Posterior vena cava (tissue), 2 donors: ENCODE measurements at places on chromosomes 7 and 10.

- no peak for DNase-seq
Measured at GRCh38 chr7:4792537-4793126, 17.2 kb downstream of the AP5Z1 start.

- DNase-seq = no peak
Measured at GRCh38 chr7:87028636-87029035, 30.8 kb downstream of the ELAPOR2 start.

DNA sequence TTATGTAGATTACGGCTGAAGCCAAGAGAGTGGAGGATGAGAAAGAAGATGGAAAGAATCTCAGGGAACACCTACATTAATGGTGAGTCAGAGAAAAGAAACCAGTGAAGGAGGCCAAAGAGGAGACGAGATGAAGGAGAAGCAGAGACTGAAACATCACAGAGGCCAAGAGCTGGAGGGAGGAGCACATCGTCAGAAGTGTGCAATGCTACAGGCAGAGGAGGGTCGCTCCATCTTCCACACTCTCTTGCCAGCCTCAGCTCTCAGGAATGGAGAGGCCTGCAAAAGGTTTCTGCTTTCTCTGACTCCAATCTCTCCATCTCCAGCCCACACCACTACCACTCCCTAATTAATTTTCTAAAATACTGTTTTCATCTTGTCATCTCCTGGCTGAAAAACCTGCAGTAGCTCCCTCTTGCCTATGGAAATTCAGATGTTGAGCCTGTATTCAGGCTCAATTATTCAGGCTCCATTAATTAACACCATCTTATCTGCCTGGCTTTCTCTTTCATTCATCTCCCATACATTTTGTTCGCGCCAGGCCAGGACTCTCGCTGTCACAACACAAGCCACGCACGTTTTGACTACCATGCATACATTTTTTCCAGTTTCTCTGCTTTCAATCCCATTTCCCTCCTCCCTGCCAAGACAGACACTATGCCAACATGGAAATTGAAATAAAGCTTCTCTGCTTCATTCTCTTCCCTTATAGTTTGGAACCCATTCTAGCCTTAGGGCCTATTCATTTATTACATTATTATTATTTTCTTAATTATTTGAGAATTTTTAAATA lies 165.8 kb downstream of the INHBA start:
- no peak for DNase-seq

DNA sequence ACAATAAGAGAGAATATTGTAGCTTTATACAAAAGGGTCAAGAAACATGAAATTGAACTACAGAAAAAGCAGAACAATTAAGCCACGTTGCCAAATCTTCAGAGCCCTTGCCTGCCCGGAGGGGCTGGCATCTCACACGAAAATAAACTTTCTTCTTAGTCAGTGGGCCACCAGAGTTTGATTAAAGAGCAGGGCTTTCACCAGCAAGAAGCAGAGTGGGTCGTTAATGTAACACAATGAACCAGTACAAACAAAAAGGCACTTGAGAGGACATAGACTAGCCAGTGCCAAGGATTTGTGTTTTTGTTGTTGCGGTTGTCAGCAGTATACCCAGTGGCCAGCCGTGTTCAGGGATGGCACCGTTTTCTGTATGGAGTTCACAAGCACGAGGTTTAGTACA lies 155.4 kb downstream of the NRP1 start:
- DNase-seq = no peak

DNA sequence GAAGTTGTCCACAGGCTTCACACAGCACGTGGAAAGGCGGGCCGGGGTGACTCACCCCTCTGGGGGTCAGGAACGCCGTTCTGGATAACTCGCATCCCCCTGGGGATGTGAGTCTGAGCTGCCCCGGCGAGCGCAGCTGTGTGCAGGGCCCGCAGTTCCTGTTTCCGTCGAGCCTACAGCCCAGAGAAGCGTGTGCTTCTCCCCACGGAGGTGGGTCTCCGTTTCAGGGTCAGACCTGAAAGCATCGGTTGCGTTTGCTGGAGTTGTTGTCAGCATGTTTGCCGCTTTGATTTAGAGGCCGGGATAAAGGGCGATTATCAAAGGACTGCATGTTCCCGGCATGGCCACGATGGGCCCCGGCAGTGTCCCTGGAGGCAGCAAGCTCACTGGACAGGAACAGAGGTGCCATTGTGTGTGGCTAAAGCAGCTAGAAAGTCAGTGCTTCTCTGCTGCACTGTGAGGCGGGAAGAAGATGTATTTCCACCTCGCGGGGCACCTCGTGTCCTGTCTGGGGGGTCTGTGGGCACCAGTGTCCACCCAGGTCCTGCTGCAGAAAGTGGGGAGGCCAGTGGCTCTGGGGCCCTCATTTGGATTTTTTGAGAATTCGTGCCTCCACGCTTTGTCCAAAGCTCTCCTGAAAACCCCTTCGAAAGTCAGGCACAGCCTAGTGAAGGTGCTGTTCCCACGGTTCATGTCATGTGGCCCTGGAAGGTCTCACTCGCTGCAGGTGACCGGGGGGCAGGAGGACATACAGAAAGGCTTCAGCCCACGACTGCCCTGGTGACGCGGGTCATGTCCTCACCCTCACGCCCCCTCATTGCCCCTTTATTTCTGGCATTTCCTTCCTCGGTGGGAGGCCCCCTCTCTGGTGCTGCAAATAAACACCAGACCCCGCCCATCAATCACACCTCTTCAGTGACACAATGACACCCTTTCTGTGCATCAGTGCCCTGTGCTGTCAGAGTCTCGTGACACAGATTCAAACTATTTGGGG lies 27.4 kb upstream of the GDI2 start:
- no peak for DNase-seq

DNA sequence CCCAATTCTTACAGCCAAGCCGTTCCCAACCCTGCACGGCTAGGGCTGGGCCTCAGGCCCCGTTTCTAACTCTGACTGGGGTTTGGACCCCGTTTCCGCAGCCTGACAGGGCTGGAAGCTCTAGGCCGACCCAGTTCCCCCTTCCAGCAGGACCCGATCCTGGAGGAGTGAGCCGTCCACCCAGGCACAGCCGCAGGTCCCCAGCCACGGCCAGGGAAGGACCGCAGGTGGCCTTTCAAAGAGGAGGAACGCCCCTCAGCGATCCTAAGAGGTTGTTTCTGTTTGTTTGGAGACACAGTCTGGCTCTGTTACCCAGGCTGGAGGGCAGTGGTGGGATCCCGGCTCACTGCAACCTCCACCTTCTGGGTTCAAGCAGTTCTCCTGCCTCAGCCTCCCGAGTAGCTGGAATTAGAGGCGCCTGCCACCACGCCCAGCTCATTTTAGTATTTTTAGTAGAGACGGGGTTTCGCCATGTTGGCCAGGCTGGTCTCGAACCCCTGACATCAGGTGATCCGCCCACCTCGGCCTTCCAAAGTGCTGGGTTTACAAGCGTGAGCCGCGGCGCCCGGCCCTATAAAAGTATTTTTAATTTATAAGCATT lies 778 bp upstream of the GET4 start:
- peak; percentile 81 for DNase-seq

DNA sequence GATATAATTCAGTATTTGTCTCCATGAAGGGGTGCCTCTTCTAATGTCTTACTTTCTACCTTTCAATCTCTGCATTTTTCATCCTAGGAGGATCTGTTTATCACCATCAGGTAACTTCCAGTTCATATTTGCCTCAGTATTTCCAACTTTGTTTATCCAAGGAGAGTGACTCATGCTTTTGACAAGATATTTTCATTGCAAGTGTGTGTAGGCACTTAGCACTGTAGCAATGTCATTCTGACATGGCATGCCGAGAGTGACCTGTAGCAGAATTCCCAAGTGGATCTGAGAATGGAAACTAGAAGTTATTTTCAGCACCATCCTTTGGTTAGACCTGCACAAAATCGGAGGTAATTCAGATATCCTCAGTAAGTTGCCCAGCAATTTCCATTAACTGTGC lies 129.9 kb downstream of the INHBA start:
- no peak for DNase-seq

- DNase-seq = no peak
Measured at GRCh38 chr7:77839919-77840318, 41.3 kb downstream of the PHTF2 start.

GRCh38 chr10:92087750-92088395 lies 164.3 kb downstream of the BTAF1 start:
- DNase-seq = no peak

DNA sequence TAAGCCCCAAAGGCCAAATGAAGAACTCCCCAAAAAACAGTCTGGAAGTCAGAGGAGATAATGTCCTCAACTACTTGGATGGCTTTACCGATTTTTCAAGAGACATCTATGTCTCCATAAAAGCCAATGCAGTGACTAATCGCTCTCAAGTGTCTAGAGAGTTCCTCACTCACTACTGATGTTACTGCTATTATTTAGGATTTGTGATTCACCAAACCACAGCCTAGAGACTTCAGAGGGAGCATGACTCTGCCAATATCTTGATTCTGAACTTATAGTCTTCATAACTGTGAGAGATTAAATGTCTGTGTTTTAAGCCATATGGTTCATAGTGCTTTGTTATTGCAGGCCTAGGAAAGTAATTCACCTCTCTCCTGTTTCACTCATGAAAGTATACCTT lies 160.2 kb downstream of the IPMK start:
- DNase-seq = no peak

DNA sequence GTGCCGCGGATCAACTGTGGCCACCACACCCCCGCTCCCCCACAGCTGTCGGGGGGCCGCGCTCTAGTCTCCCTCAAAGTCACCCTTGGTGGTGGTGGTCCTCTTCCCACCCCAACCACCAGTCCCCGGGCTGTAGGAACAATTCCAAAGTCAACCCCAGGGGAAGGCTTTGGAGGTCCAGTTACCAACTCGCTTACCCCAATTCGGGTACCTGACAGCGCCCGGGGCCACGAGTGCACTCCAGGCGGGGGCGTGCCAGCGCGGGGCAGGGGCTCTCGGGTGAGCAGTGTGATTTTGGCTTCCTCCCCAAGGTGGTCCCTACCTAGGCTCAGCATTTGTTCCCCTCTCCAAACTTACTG lies 584 bp upstream of the ZMIZ1 start:
- DNase-seq = no peak

DNA sequence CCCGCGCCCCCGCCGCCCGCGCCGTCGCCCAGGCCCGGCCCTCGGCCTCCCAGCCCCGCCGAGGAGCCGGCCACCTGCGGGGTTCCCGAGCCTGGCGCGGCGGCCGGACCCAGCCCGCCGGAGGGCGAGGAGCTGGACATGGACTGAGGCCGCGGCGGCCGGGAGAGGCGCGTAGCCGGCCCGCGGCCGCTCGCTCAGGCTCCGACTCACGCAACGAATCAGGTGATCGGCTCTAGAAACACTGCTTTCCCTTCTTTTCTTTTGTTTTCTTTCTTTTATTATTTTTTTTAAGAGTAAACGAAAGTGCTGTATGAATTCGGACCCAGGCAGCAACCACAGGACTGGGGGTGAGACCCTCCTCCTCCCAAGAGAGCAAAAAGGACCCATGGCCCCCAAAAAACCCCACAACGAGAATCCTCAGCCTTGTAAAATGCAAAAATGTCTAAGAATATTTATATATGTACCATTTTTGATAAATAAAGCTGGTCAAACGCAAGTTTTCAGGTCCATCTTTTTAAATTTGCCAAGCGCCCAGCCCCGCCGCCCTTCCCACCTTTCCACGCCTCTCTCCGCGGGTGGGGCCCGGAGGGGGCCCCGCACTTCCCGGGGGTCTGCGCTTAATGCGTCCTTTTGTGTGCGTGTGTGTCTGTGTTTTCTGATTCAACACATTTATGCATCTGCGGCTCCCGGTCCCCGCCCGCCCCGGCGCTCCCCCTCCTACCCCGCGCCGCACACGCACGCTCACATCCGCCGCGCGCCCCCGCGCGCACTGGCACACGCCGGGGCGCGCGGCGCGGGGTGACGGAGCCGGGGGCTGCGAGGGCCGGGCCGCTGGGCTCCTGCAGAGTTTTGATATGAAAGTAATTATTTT lies 4.4 kb downstream of the UNCX start:
- no peak for DNase-seq

- DNase-seq = no peak
Measured at GRCh38 chr10:26903431-26904217, 42.9 kb upstream of the ABI1 start.

GRCh38 chr10:53256623-53257022 lies 484.0 kb upstream of the MBL2 start:
- DNase-seq = no peak

GRCh38 chr10:22343731-22344130 lies 1.6 kb upstream of the SPAG6 start:
- DNase-seq = no peak

GRCh38 chr10:12868229-12868628 lies 133.3 kb downstream of the CCDC3 start:
- no peak for DNase-seq

GRCh38 chr10:22649390-22649841 lies 65.0 kb downstream of the PIP4K2A start:
- no peak for DNase-seq

DNA sequence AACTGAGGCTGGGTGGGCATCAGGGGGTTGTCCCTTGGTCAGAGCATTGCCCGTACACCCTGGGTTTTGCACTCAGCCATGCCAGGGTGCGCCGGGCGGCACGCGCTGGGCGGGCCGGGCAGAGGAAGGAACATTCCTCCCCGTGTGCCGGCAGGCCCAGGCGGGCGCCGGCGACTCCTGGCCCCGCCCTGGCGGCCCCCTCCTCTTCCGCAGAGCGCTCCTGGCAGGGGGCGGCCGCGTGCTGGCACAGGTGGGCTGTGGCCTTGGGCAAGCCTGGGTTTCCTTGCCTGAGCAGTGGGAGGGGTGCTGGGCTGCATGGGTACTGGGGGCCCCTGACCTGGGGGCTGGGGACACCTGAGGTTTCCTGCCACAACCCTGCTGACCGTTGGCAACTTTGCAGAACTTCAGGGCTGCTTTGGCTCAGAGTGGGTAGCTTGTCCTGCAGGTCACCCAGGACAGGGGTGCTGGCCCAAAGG lies 3.9 kb downstream of the LFNG start:
- DNase-seq = no peak

DNA sequence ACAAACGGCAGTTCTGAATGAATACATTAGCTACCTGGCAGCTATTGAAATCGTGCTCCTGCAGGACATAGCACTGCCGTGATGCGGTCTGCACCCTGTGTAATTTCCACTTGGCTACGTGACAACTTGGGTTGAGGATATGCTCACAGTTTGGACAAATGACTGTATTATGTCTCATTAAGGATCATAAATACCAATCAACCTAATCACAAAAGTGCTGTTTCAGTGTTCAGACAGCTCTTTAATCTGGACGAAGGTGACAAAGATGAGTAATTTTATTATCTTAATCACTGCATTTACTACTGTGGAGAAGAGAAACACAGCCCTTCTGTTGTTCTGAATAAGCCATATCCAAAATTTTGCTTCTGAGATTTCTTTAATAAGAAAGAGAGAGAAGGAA lies 210.8 kb upstream of the PFKP start:
- no peak for DNase-seq

GRCh38 chr7:6128205-6128604 lies 97.0 kb downstream of the ANKRD61 start:
- no peak for DNase-seq

DNA sequence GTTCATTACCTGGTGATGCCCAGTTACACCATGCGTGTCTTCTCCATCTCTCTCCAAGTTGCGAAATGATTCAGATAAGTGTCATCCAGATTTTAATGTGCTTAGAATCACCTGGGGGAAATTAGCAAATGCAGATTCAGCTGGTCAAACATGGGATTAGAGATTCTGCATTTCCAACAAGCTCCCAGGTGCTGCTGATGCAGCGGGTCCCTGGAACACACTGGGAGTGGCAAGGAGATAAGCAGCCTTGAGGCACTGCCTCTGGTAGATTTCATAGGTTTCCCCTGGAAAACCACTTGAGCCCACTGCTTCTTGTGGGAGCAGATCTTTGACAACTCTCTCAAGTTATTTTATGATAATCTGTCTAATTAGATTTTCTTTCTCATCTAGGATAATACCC lies 196.0 kb upstream of the C7orf33 start:
- no peak for DNase-seq

- DNase-seq = no peak
Measured at GRCh38 chr7:85095806-85096205, 91.0 kb downstream of the SEMA3D start.
